Transverse colon (tissue), 4 donors: ENCODE measurements at places on chromosomes 5 and 9. TPM values are rescaled to one million over a fixed set of nuclear protein-coding genes. Genes with fewer than 3 reads are reported as not detected.

DNA sequence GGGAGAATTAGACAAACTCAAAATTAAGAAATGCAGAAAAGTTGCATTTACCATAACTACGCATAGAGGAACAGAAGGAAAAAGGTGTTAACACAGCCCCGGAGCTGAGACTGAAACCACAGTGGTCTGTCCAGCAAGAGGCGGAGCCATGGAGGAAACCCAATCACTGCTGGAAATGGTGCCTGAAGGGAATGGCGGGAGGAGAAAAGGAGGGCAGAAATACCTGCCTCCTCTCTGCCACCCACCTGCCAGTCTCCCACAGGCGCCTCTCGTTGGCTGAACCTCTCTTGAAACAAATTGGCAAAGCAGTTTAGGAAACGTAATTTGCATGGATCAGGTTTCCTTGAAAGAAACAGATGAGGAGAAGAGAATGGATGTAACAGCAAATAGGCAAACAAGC, 9.7 kb upstream of the PRKACG start:
- no peak for DNase-seq

DNA sequence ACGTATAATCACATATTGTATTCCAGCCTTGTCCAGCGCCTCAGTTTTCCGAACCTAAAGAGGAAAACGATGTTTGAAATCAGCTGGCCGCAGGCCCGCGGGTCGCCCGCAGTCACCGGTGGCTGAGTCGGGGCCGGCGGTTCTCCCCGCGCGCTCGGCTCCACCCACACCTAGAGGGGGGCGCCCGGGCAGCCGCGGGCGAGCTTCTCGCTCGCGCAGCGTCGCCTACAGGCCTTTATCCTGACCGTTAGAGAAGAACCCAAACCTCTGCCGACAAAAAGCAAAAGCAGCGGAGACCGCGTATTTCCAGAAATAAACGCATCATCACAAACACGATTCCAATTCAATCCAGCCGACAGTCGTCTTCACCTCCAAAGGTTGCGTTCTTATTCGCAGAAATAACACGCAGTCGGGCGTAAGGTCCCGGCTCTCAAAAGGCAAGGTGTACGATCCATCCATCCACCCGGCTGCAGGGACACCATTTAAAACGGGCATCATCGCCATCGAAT, 725 bp upstream of the NIPBL start:
- peak; percentile 86 for DNase-seq

DNA sequence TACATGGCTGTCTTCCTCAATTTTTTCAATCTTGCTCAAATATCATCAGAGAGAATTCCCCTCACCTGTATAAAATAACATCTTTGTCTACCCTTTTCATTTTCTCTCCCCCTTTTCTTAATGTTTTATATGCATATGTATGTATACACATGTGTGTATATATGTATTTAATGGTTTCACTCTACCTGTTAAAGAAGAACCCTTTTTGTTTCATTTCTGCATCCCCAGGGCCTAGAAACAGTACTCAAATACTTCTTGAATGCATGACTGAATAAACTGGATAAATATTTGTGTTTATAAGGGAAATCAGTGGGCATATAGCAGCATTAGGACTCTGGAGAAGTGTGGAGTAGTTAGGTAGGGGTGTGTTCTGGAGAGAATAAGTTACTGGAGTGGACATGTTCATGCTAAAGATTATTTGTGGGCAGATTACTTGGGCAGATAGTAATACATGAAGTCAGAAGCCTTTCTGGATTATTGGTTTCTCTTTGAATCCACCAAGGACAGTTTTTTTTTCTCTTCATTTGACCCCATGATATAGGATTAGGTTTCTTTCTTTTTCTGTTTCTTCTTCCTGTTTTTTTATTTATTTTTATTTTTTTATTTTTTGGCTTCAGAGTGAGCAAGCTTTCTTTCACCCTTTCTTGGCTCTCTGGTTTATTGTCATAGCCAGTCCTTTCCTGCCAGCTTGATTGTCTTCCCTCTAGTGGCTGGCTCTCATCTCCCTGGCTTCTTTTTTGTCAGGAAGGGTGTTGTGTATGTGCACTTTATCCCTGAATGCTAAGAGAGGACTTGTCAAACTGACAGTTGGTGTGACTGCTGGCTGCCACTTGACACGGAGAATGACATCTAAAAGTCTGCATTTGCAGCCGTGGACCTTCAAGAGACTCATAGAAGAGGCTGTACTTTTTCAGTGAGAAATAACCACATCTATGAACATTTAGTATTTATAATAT, 89.3 kb downstream of the ZCCHC7 start:
- no peak for DNase-seq

- DNase-seq = peak; percentile 25
Measured at GRCh38 chr5:38994324-38994927, 79.8 kb downstream of the RICTOR start.

- peak; percentile 38 for DNase-seq
Measured at GRCh38 chr5:132435886-132436285, 54.7 kb downstream of the IRF1 start.

- no peak for DNase-seq
Measured at GRCh38 chr5:14733661-14734060, 69.1 kb downstream of the OTULIN start.

- DNase-seq = no peak
Measured at GRCh38 chr9:92618633-92619225, 51.2 kb downstream of the IPPK start.

GRCh38 chr9:36759976-36760375, 187.3 kb downstream of the MELK start:
- no peak for DNase-seq

GRCh38 chr9:33445389-33446239, 1.8 kb downstream of the AQP3 start:
- peak; percentile 29 for DNase-seq

GRCh38 chr5:178273665-178274541, 41.3 kb upstream of the PHYKPL start:
- DNase-seq = no peak

The ZNF483 gene
- 2.8 TPM for total RNA-seq

The DEPDC1B gene
- 2.7 TPM for total RNA-seq

The ETF1 gene
- 51.2 TPM for total RNA-seq

The SELENOP gene
- total RNA-seq = 845 TPM

The CXCL14 gene
- total RNA-seq = 26.9 TPM

The ANKRD20A1 gene
- total RNA-seq = 13.3 TPM
